Posterior vena cava (tissue), 2 donors: ENCODE measurements at places on chromosomes 6 and 20.

- no peak for DNase-seq
These were observed 370.4 kb downstream of the PREX1 start for GRCh38 chr20:48457193-48458002.

GRCh38 chr6:133553652-133554051, 312.5 kb downstream of the EYA4 start:
- DNase-seq = no peak

DNA sequence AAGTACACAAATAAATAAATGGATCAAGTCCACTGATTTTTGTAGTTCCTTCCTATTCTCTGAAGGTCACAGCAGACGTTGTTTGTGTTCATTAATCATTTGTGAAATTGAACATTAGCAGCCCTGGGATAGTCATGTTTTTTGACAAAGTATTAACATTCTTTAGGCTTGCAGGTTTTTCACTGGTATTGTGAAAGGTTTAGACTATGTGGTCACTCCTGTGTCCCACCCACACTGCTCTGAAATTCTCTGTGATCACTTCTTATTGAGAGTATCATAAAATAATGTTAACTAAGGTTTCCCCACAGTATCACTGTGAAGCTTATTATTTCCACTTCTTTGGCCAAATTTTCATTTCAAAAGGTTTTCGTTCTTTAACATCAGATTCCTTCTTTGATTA, 3.5 kb downstream of the FAM83B start:
- DNase-seq = no peak

DNA sequence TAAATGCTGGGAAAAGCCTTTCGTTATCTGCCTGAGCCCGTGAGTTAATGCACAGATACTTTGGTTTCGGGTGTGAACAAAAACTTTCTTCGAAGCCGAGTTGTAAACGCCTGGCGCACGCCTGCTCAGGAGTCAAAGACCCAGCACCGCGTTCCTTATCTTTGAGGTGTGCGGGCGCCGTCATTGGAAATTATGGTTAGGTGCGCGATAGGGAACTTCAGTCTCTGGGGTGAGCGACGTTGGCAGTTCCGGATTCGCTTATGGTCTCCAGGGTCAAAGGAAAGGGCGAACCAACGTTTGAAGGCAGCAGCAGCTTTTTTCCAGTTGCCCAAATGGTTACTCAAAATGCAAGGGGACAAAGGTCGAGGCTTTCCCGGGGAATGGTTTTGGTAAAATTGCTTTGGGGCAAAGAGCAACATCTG, 853 bp downstream of the SLC22A3 start:
- no peak for DNase-seq

DNA sequence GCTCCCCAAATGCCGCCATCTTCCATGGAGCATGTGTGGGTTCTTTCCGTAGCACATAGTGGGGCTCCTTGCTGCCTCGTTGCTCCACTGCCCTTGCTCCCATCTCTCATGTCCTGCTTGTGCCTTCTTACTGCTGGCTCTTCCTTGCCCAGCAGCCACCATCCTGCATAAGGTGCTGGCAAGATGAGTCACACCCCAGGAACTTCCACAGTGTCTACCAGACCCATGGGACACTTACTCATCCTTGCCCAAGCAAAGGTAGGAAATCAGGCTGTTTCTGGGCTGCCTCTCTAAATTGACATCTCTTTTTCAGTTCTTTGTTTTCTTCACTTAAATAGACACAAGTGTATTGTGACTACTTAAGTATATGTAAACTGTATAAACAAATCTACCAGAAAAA, 39.4 kb upstream of the RGS17 start:
- no peak for DNase-seq

DNA sequence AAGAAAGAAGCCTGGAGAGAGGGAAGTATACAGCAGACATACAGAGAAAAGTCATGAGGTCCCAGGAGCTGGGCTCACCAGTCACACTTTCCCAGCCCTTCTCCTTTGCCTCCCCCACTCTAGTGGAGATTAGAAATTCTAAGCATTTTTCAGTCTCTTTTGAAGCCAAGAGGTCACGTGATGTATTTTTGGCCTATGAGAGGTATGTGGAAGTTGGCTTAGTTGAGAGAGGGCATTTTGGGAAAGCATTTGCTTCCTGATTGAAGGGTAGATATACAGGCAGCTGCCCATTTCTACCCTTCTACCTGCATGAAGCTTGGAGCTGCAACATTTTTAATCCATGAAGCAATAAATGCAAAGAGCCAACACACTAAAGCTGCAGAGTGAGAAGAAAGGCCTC, 106.0 kb upstream of the TNFAIP3 start:
- DNase-seq = no peak

DNA sequence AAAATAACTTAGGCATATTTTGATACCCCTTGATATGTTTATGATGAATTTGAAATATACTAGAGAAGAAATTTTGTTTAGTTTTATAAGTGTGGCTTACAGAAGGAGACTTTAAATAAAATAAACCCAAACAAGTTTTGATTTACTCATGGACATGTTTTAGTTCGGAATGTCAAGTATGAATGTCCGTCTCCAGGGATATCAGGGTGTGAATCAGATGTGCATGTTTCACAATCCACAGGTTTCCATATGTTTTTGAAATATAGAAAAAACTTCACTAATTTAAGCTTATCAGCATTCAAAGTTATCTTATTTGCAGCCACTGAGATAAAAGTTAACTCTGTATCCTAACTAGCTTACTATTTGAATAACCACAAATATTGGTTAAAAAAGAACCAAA, 51.5 kb downstream of the PLCB1 start:
- no peak for DNase-seq

DNA sequence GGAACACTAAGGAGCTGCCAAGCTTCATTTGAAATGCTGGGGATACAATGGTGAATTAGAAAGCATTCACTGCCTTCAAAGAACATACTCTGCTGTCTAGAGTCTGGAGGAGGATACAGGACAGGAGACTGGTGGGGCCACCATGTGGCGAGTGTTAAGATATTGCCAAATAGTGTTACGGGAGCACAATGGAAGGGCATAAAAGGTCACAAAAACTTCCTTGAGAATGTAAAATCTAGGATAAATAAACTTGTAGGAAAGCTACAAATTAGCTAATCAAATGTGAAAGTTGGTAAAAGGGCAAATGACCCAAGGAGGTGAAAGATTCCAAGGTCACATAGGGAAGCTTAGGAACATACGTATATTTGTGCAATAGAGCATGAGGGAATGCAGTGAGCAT, 271.7 kb downstream of the RFPL4B start:
- DNase-seq = no peak

DNA sequence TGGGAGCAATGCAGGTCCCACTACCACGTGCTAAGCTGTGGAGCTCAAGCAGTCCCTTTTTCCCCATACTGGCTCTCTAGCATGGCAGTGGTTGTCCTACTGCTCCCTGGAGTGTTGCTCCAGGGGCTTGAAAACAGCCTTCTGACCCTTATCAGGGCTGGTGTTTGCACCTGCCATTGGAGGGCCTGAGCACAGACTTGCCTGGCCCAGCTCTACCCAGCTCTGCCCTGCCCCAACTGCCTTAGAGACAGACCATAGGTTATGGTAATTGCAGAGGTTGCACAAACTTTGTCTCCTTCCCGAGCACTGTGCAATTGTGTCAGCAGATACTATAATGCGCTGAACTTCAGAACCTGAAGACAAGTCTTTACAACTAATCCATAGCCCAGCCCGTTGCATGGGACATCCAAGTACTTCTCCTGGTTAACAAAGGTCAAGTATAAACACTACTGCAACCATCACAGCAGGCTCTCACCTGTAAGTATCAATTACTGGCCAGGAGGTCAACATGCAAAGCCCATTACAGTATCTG, 58.7 kb downstream of the PDSS2 start:
- no peak for DNase-seq

- no peak for DNase-seq
These were observed 13.8 kb downstream of the TOMM34 start for GRCh38 chr20:44946271-44946852.

DNA sequence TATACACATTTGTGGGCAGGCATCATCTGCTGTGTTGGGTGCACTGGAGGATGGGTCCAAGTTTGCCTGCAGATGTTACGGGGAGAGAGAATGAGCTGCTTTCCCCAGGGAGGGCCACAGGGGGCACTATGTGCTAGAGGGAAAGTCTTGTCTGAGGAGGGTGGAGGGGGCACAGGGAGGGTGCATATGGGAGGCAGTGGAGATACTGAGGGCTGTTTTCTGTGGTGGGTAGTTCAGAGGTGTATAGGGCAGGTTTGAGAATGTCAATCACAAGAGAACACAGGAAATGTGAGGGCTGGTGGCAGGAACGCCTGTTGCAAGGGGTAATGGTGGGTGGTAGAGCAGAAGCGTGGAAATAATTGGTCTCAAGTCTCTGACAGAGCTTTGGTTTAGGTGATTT, 7.7 kb upstream of the PTPRA start:
- DNase-seq = no peak

- DNase-seq = no peak
These were observed 545.8 kb upstream of the CITED2 start for GRCh38 chr6:139920027-139920775.

- DNase-seq = no peak
These were observed 86.2 kb downstream of the PLEKHG1 start for GRCh38 chr6:150685860-150686259.

DNA sequence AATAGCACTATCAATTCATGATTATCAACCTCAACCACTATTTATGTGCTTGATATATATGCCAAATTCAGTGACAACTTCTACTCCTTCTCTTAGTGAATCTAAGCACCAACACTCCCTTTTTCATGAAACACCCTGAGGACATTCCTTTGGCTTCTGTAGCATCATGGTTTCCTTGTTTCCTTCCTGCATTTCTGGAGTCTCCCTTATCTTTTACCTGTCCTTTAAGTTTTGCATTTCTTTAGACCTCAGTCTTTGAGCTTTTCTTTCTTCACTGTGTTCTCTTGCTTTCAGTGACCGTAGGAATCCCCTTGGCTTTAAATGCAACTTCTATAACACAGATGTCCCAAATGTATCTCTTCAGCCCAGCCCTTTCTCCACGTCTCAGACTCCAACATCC, 143.8 kb upstream of the MLIP start:
- DNase-seq = no peak

- peak; percentile 77 for DNase-seq
These were observed 53.0 kb downstream of the ADAT2 start for GRCh38 chr6:143397227-143398222.

DNA sequence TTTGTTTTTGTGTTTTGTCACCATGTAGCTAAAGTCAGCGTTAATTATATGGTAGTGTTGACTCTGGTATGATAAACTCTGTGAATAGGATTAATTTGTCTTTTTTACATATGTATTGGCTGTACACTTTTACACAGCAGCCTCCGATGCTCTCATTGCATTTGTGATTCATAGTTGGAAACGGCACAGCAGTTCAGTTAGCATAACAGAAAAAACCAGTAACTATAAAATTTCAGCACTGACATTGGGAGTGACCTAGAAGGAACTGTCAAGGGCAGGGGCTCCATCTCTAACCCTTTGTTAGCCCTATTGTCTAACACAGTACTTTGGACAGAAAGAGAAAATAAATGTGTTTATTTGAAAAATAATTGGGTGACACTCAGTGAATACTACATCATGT, 5.6 kb upstream of the BEND6 start:
- no peak for DNase-seq

DNA sequence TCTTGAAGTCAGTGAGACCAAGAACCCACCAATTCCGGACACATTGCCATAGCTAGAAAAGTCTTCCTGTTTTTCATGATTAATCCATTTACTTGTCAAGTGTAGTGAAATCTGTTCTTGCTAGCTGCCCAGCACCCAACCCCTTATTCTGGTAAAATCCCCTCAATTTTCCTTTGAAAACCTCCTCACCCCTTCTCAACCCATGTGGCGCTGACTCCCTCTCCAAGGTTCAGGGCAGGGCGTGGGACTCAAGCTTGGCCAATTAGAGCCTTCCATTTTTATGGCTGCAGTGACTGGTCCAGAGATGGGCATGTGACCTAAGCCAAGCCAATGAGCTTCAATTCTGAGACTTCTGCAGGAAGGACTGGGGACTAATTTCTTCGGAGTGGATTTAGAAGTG, 9.8 kb upstream of the ZBP1 start:
- no peak for DNase-seq

GRCh38 chr6:168884646-168885086, 369.0 kb downstream of the THBS2 start:
- DNase-seq = peak; percentile 93

- no peak for DNase-seq
These were observed 348.0 kb upstream of the JARID2 start for GRCh38 chr6:14897831-14898230.

DNA sequence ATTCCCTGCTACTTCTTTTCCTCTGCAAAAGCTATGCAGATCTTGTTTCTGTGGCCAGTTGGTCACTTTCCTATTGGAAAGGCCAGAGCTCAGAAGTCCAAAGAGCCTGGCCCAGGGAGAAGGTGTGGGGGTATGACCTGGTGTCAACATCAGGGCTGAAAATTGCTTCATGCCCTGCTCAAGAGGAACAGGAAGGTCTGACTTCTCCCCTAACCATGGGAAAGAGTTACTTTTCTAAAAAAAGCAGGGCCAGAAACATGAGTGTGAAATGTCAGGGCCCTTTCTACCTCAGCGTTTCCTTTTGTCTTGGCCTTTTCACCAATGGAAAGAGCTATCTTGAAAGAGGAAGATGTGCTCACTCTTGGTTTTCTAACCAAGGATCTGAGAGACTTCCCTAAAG, 117.4 kb downstream of the MAFB start:
- DNase-seq = no peak

GRCh38 chr20:43691928-43692524, 25.1 kb downstream of the MYBL2 start:
- no peak for DNase-seq

DNA sequence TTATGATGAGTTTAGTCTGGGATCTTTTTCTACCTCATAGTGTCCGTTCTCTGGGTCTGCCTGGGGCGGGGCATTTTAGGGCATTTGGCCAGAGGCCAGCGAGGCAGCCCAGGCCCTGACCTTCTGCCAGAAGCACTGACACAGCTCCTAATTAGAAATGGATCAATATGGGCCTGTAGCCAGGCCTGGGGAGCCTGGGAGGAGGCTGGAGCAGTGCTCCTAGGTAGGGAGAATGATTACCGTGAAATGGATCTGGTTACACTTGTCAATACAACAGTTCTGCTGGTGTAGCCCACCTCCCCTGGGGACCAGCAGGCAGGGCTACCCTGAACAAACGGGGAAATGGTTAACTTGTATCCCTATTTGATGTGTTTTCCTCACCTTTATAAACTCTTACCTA, 23.0 kb downstream of the RALY start:
- DNase-seq = no peak

- no peak for DNase-seq
These were observed 1.5 kb downstream of the TFAP2A start for GRCh38 chr6:10413262-10413849.
